ENCODE measurements at places on chromosomes 4 and X.

DNA sequence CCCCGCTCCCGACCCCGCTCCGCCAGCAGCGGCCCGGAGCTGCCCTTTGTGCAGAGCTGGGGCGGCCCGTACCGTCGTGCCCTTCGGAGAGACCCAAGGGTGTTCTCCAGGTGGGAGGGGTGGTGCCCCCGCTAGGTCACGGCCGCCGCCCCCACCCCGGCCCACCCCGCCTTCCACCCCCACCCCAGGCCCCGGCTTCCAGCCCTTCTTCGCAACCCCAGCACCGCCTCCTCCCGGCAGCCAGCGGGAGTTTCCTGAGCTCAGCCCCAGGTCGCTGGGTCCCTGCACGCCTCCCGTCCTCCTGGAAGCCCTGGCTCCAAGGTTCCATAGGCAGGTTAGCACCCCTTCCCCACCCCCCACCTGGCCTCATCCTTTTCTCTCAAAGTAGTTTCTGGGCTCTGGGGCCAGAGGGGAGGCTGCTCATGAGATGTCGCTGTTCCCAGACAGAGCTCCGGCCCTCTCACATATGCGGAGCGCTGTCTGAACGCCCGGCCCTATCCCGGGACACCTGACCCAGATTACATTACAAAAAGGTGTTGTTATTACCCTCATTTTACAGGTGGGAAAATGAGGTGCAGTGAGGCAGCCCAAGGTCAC is 25.2 kb upstream of the FGFR3 start:
- no peak for DNase-seq

DNA sequence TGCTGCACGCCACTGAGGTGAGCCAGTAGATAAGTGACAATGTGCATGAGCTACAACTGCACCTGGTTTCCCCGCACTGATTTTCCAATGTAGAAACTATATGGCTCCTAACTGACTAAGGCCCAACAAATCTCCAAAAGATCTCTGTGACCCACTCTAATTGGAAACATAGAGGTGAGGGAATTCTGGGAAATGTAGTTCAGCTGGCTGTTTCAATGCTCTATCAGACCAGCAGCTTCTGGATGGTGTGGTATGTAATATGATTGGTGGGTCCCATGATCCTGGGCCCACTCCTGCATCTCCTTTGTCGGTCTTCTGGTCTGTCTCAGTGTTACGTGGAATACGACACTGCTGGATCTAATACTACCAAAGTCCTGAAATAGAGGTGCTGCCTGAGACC is 18.6 kb downstream of the CCDC160 start:
- no peak for DNase-seq

DNA sequence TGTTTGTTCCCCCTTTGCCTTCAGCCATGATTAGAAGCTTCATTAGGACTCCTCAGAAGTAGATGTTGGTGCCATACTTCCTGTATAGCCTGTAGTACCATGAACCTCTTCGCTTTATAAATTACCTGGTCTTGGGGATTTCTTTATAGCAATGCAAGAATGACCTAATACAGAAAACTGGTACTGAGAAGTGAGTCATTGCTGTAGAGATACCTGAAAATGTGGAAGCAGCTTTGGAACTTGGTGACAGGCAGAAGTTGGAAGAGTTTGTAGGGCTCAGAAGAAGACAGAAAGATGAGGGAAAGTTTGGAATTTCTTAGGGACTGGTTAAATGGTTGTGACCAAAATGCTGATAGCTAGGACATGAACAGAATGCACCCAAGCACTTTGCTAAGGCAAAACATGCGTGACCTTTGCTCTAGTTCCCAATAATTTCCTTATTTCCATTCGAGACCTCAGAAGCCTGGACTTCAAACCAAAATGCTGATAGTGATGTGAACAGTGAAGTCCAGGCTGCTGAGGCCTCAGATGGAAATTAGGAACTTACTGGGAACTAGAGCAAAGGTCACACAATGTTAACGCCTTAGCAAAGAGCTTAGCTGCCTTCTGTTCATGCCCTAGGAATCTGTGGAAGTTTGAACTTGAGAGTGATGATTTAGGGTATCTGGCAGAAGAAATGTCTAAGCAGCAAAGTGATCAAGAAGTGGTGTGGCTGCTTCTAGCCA is 3.0 kb upstream of the USP46 start:
- no peak for DNase-seq

GRCh38 chrX:45077748-45078424 is 122.8 kb downstream of the DIPK2B start:
- no peak for DNase-seq

DNA sequence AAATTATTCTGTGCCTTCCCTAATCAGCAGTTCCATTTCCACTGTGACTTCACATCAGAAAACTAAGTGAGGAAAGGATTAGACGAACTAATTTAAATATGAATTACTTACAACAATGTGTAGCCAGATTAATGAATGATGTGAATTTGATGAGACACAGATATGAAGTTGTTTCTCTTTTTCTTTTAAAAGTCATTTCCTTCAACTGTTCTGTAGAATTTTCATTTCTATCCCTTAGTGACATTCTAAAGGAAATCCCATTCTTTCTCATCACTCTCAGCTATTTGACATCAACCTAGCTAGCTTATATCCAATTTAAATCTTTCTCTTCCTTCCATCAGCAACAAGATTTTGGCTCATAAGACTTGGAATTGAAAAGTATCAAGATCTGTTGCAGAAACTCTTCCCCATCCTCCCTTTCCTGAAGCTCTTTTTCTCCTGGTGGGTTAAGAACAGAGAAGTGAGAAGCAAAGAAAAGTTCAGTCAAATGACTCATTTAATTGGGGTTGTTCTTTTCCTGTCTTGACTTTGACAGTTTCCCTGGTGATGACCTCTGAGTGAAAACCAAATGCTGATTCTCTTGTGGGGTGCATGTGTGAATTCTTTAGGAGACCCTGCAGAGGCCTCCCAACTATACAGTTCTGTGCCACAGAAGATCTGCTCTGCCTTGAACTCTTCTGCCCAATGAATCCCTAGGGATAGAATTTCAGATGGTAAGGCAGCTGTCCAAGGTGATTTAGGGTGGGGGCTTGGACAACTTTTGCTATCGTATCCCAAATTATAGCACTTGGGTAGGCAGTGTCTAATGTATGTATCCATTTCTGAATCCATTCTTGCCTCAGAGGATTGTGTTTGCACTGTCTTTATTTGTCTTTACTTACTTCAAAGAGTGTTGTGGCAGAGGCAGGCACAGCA is 232.5 kb upstream of the GPRIN3 start:
- no peak for DNase-seq

- no peak for DNase-seq
Observed at GRCh38 chr4:42399393-42399792, 2.1 kb downstream of the SHISA3 start.

GRCh38 chrX:19839770-19840254 is 47.6 kb downstream of the SH3KBP1 start:
- DNase-seq: peak; percentile 20

DNA sequence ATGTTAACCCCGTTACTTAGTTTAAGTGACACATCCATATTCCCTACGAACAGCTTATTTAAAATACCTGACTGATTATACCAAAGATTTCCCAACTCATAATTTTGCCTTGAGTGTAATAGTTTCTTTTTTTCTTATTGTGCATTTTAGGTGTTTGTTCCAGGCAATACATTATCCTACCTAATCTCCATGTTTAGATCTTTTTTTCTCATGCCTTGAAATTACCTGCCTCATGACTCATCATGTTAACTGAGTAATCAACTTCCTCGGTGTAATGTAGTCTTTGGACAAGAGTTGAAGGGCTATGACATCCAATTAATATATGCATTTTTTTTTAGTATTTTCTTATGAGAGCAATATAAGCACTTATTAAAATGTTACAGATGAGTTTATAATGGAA is 228.7 kb upstream of the ANKRD50 start:
- DNase-seq: peak; percentile 25

- no peak for DNase-seq
Observed at GRCh38 chr4:22802876-22803275, 110.1 kb downstream of the GBA3 start.

DNA sequence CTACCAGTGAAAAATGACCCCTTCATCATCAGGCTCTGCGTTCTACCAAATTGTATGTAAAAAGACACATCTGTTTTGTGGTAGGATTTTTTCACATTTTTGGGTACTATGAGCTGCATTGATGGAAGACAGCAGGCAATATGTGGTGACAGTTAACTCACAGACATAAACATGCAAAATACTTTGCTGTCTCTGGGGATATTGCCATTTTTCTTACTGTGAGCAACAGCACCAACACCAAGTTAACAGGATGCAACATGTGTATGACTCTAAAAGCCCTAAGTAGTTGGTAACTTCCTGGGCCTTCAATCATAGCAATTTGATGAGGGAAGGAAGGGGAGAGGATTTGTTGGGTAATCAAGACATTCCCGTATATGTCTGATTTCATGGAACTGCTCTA is 56.4 kb upstream of the DRP2 start:
- DNase-seq: no peak

DNA sequence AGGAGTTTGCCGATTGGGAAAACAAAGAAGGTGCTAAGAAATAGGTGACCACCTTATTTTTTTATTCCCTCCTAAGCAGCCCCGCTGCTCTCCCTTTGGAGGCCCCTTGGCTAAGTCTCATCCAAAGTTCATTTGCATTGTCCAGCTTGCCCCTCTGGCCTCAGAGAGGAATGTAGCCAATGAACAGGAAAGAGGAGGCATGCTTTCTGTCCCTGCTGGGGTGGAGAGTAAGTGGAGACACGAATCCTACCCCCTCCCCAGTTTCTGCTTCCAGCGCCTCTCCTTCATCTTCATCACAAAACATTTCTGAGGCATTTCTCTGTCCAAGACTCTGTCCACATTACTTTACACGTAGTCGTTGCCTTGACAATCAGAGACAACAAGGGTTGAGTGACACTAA is 38.7 kb downstream of the NLGN3 start:
- no peak for DNase-seq

DNA sequence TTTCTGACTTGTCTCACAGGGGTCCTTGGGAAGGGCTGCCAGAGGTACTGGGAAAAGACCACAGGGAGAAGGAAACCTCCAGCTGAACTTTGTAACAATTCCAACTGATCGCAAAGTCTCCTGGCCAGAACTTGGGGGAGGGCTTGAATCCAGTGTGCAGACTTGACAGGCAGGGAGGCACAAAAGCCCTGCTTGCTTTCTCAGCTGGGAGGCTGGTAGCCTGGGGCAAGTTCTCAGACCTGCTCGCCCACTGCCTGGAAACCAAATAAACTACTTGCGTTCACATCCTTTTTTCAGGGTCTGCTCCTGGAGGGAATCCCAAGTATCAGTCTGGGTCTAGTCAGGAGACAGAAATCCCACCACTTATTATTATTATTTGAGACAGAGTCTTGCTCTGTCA is 48.0 kb upstream of the CASK start:
- no peak for DNase-seq

DNA sequence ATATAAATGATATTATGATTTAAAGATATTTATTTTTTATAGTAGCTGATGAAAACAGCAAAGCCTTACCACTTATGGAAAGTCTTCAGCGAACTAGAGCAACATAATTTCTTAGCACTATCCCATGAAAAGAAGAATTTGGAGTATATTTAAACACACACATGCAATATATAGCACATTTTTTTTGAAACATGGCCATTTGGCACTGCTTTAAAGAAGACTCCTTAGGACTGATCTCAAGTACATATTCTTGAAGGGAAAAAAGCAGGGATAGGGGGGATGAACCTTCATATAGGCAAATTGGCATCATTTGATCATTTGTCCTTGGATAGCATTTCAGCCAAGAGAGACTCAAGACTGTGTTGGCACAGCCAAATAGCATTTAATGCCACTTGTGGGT is 193.3 kb downstream of the ANKRD50 start:
- no peak for DNase-seq

GRCh38 chrX:41711021-41711667 is 12.8 kb upstream of the GPR82 start:
- no peak for DNase-seq

DNA sequence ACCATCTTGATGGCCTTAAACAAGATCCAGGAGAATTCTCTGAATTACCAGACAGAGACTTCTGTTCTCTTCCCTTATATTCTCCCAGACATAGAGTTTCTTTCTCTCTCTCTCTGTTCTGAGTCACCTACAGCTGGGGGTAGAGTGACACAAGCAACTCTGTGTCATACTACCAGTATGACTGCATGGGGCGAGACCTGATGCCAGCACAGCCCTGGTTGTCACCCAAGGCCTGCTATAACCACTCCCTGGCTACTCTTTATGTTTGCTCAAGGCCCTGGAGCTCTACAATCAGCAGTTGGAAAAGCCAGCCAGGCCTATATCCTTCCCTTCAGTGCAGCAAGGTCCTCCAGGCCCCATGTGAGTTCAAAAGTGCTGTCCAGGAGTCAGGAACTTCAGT is 114.2 kb upstream of the TENT5D start:
- no peak for DNase-seq

GRCh38 chr4:170022211-170022610 is 4.0 kb downstream of the MFAP3L start:
- no peak for DNase-seq

GRCh38 chr4:177380730-177381287 is 61.4 kb downstream of the AGA start:
- DNase-seq: no peak

DNA sequence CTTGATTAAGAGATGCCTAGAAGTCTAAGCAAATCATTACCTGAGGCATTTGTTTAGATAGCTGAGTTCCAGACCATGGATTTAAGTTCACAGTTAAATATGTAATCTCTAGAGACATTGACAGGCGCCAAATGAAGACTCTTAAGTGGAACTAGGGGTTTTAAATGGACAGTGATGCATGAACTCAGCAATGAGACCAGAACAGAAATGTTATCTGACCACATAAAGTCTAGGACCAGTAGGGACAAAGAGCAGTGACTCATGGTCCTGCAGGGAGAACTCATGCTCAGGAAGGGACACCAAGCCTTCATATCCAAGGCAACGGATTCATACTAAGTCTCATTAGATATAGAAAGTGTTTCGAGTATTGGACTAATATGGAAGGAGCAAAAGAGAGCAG is 152.3 kb downstream of the PPARGC1A start:
- no peak for DNase-seq

- peak; percentile 99 for DNase-seq
Observed at GRCh38 chr4:183140911-183141320, 41.9 kb downstream of the WWC2 start.

- DNase-seq: peak; percentile 59
Observed at GRCh38 chr4:147407261-147408045, 73.4 kb upstream of the EDNRA start.

GRCh38 chr4:61473306-61473705 is 273.2 kb downstream of the ADGRL3 start:
- DNase-seq: no peak

Measured in astrocyte (in vitro differentiated cells and primary cell).